ENCODE measurements at places on chromosomes 2 and 18.

DNA sequence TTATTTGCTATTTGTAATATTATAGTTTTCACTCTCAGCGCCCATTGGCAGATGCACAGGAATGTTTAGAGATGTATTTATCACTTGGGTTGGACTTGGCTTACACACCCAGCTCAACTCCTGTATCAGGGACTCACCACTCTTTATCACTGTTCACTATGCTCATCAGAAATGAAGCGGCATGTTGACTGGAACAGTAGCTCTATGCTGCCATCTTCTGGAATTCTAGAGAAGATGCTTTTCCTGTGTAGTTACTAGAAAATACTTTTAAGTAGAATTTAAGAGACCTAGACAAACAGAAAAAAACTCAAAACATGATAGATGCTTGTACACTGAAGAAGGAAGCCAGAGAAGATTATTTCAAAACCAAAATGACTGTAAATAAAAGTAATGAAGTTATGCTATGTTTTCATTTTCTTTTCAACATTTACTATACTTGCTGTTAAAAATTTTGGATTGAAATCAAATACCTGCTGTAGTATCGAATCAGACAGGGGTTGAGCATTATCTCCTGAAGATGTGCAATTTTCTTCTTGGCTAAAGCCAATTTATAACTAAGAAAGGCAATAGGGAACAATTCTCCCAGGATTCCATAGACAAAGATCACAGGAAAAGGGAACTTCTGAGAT, 47.4 kb upstream of the NXPH2 start:
- peak; percentile 66 for DNase-seq

DNA sequence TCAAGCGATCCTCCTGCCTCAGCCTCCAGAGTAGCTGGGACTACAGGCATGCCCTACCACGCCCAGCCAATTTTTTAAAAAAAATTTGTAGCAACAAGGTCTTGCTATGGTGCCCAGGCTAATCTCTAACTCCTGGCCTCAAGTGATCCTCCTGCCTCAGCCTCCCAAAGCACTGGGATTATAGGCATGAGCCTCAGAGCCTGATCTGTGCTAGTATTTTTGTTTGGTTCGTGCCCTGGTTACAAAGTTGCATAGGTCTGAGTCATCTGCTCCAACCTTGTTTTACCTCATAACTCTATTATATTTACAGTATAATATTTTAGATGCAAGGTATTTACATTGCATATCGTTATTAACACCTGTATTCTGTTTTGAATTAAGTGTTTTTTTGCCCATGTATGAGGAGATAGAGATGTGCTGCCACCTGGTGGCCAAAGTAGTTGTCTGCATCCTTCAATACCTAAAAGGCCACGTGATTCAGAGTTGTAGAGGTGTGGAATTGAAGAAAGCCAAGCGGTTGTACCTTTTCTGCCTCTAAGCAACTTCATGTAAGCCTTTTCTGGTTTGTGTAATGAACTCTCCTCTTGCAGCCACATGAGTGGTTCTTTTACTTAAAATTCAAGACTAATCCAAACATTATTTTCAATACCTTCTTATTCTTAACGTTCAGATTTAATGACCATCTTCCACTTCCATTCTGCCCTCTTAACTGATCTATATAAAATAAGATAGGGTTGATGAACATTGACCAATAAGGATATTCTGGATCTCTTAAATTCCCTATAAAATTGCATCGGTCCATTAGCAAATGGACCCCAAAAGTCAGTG, 19.9 kb upstream of the CABYR start:
- peak; percentile 75 for DNase-seq

DNA sequence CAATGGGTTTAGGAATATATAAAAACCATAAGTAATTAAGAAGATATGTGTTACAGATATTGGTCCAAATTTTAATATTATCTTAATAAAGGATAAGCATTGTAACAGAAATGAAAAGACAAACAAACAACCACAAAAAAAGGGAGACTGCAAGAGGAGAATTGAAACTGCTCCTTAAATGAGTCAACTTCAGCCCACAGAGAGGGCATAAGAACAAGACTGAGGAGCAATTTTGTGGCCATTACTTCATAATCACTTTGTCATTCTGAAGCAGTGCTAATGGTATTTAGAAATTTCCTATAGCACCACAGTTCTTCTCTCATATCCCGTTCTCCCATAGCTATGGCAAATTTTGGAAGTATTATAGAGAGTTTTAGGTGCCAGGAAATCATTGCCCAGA, 193.2 kb upstream of the HNMT start:
- no peak for DNase-seq

- DNase-seq, result peak; percentile 65
Measured at GRCh38 chr2:69798290-69798908, 31.1 kb upstream of the GMCL1 start.

GRCh38 chr2:215080545-215080944, 57.9 kb downstream of the ABCA12 start:
- no peak for DNase-seq

DNA sequence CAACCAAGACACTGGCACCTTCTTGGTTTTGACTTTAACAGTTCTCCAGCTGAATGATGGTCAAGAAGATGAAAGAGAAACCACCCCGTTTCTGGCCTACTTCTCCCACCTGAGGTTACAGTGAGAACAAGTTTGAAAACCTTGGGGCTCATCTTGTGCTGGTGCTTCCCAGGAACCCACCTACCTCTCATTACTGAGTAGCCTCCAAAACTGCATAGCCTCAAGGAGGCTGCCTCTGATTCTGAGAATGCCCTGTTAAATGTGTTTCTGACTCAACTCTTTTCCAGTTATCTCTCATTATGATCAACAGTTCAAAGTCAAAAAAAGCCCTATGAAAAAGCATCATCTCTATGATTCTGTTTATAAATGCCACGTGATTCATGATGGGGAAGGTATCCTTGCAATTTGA, 121.9 kb downstream of the CACNB4 start:
- DNase-seq, result no peak

DNA sequence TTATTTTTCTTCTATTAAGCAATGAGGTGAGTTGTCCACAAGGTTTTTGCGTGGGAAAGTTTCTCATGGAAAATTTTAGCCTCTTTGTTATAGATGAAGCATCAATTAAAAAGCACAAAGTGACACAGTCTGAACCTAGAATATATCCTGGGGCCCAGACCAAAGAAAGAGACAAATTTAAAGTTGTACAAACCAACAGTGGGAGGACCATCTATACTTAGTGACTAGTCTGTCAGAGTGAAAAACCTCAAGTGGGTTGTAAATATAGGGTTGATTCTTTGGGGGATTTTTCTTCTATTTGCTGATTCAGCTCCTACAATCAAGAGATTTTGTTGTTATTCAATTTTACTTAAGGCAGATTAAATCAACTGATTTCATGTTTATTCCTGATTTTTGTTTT, 256.2 kb downstream of the SATB2 start:
- DNase-seq, result no peak

GRCh38 chr2:119716284-119716672, 37.3 kb downstream of the TMEM177 start:
- no peak for DNase-seq

- DNase-seq, result peak; percentile 74
Measured at GRCh38 chr2:160324161-160324800, 124.2 kb upstream of the ITGB6 start.

All from astrocyte of the spinal cord (primary cell).